ENCODE measurements at places on chromosomes 4 and X.

GRCh38 chr4:95869961-95870500 is 30.1 kb downstream of the PDHA2 start:
- H3K27ac ChIP-seq, result no peak overlapping the region
- no peaks in the 10 kb centered on the region for H3K27me3 ChIP-seq
- DNase-seq, result no peak
- H3K4me3 ChIP-seq, result no peak overlapping the region
- no peaks in the 10 kb centered on the region for H3K4me1 ChIP-seq
- no peaks in the 10 kb centered on the region for H3K36me3 ChIP-seq

- H3K27ac ChIP-seq, result no peak overlapping the region
- no peak overlapping the region for H3K4me3 ChIP-seq
- no peaks in the 10 kb centered on the region for H3K27me3 ChIP-seq
Measured at GRCh38 chr4:7540654-7541413, 106.1 kb upstream of the PSAPL1 start.

- peak overlapping the region; percentile 80 for H3K27ac ChIP-seq
- peaks cover 59% of the 10 kb centered on the region for H3K4me1 ChIP-seq
- H3K27me3 ChIP-seq, result no peaks in the 10 kb centered on the region
Measured at GRCh38 chrX:45710081-45710801, 509.6 kb upstream of the DIPK2B start.

DNA sequence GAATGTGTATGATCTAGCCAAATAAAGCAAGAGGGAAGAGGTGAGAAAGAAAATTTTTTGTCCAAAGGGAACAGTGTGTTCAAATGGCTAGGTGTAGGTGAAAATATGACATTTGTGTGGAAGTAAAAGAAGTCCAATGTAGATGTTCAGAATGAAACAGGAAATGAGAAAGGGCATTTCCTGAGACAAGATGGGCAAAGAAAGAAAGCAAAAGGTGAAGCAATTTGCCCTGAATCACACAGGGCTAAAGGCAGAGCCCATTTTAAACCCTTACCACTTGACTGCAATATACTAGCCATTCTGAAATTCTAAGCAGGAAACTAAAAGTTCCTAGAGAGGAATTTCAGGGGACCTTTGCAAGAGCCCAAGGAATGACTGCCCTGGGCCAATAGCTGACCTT is 36.0 kb downstream of the CLOCK start:
- H3K36me3 ChIP-seq, result peaks cover 6% of the 10 kb centered on the region
- H3K4me1 ChIP-seq, result peaks cover 19% of the 10 kb centered on the region
- no peaks in the 10 kb centered on the region for H3K27me3 ChIP-seq
- DNase-seq, result no peak
- H3K4me3 ChIP-seq, result no peak overlapping the region

- no peaks in the 10 kb centered on the region for H3K36me3 ChIP-seq
- DNase-seq, result no peak
- H3K4me1 ChIP-seq, result no peaks in the 10 kb centered on the region
- no peaks in the 10 kb centered on the region for H3K27me3 ChIP-seq
Measured at GRCh38 chr4:44421330-44422065, 27.1 kb downstream of the KCTD8 start.

GRCh38 chr4:158540125-158540907 is 18.6 kb downstream of the RXFP1 start:
- no peak overlapping the region for H3K4me3 ChIP-seq
- no peak for DNase-seq
- no peaks in the 10 kb centered on the region for H3K36me3 ChIP-seq
- peaks cover 4% of the 10 kb centered on the region for H3K27me3 ChIP-seq
- peaks cover under 1% of the 10 kb centered on the region for H3K4me1 ChIP-seq

GRCh38 chr4:123405267-123405865 is 8.8 kb downstream of the SPRY1 start:
- no peak overlapping the region for H3K27ac ChIP-seq
- H3K4me1 ChIP-seq, result peaks cover 44% of the 10 kb centered on the region
- peak overlapping the region; percentile 34 for H3K4me3 ChIP-seq
- peaks cover 56% of the 10 kb centered on the region for H3K36me3 ChIP-seq
- H3K27me3 ChIP-seq, result no peaks in the 10 kb centered on the region

DNA sequence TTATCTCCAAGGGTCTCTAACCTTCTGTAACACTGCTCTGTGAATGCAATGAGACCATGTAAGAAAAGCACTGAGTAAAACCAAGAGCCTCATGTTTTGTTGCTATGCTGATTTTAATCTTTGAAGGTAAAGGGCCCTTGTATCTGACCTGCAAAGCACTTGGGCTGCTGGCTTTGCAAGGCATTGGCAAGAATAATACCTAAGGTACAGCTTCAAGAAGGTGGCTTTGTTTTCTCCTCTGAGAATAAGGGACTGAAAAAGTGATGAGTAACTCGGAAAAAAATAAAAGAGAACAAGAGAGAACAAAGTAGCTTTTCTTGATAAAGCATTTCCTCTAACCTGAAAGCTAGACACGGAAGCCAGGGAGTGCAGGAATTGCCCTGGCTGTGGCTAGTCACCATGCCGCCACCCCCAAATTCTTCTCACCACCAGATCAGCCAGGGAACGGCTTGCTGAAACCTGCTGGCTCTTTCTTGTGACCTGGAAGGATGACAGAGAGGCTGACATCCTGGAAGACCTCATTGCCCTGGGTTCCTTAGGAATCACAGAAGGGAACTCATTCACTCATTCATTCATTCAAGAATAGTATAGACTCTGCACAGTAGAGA is 41.8 kb upstream of the HS3ST1 start:
- peaks cover 36% of the 10 kb centered on the region for H3K4me1 ChIP-seq
- no peaks in the 10 kb centered on the region for H3K36me3 ChIP-seq
- peak; percentile 11 for DNase-seq
- no peak overlapping the region for H3K4me3 ChIP-seq
- H3K27me3 ChIP-seq, result no peaks in the 10 kb centered on the region

- H3K27ac ChIP-seq, result peak overlapping the region; percentile 86
- DNase-seq, result no peak
- peaks cover 11% of the 10 kb centered on the region for H3K36me3 ChIP-seq
- no peak overlapping the region for H3K4me3 ChIP-seq
- peaks cover 51% of the 10 kb centered on the region for H3K4me1 ChIP-seq
Measured at GRCh38 chr4:101157415-101158133, 189.8 kb downstream of the PPP3CA start.

GRCh38 chr4:146214238-146214637 is at the start of gene REELD1:
REELD1 (plus strand) TSS chr4:146214538; CDS start chr4:146216953, 2,415 bp downstream.
- no peak within 1 kb of the TSS for H3K4me3 ChIP-seq
- no peaks in the 10 kb centered on the region for H3K36me3 ChIP-seq
- no peak within 1 kb of the TSS for H3K27ac ChIP-seq
- no peaks in the 10 kb centered on the region for H3K4me1 ChIP-seq
- DNase-seq, result no peak

DNA sequence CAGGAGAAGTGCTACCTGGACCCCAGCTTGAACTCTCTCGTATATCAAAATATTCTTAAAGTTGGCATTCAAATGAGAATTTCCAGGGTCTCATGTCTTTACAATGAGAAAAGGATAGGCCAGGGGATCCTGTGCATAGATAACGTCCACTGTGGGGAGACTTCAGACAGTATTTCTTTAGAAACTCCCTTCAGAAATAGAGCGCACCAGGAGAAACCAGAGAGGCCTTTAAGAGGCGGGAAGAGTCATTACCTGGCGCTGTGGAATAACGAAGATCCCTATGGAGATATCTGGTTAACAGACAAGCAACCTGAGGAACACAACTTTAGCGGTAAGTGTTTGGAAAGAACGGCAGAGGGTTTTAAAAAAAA is 600 bp downstream of the RADX start:
- H3K4me3 ChIP-seq, result peak overlapping the region; percentile 79
- H3K4me1 ChIP-seq, result peaks cover 16% of the 10 kb centered on the region
- DNase-seq, result no peak
- peak overlapping the region; percentile 85 for H3K27ac ChIP-seq
- H3K27me3 ChIP-seq, result no peaks in the 10 kb centered on the region

GRCh38 chr4:145435646-145436045 is 46.0 kb upstream of the SMAD1 start:
- no peak for DNase-seq
- no peak overlapping the region for H3K27ac ChIP-seq
- H3K27me3 ChIP-seq, result peaks cover 18% of the 10 kb centered on the region
- H3K4me3 ChIP-seq, result no peak overlapping the region

- H3K27ac ChIP-seq, result no peak overlapping the region
- H3K36me3 ChIP-seq, result no peaks in the 10 kb centered on the region
- no peak for DNase-seq
- no peak overlapping the region for H3K4me3 ChIP-seq
Measured at GRCh38 chr4:147368948-147369347, 111.9 kb upstream of the EDNRA start.

DNA sequence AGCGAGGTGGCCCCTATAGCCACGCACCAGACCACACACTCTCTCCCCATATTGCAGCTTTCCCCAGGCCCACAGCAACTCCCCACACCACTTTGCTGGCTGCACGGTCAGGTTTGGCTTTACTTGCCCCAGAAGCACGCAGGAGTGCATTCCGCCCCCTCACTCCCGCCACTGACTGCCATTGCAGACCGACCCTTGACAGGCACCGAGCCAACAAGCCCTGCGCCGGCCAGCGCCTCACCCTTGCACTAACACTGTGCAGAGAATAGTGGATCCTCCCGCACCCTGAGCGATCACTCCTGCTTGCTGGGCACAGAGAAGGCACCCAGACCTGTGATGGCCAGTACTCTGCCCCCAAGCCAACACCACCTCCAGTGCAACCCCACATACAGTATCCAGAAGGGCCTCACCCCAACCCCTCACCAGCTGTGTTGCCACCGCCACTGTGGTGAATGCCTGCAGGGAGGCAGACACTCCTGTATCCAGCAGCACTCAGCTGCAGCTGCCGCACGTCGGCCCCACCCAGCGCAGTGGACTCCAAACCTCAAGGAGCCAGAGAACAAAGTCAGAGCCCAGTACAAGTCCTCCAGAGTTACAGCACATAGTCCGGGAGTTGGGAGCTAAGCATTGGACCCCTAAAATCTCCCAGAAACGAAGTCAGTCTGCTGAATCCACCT is 28.6 kb upstream of the DIAPH2 start:
- H3K27ac ChIP-seq, result no peak overlapping the region
- no peaks in the 10 kb centered on the region for H3K4me1 ChIP-seq
- no peak overlapping the region for H3K4me3 ChIP-seq
- DNase-seq, result no peak
- no peaks in the 10 kb centered on the region for H3K36me3 ChIP-seq
- H3K27me3 ChIP-seq, result no peaks in the 10 kb centered on the region

GRCh38 chr4:25441519-25442117 is 64.6 kb downstream of the ANAPC4 start:
- H3K4me1 ChIP-seq, result no peaks in the 10 kb centered on the region
- H3K36me3 ChIP-seq, result no peaks in the 10 kb centered on the region
- DNase-seq, result peak; percentile 41
- H3K27me3 ChIP-seq, result no peaks in the 10 kb centered on the region
- no peak overlapping the region for H3K4me3 ChIP-seq

- H3K36me3 ChIP-seq, result no peaks in the 10 kb centered on the region
- no peak overlapping the region for H3K27ac ChIP-seq
- no peaks in the 10 kb centered on the region for H3K4me1 ChIP-seq
Measured at GRCh38 chr4:184955636-184956035, 62.7 kb upstream of the HELT start.

DNA sequence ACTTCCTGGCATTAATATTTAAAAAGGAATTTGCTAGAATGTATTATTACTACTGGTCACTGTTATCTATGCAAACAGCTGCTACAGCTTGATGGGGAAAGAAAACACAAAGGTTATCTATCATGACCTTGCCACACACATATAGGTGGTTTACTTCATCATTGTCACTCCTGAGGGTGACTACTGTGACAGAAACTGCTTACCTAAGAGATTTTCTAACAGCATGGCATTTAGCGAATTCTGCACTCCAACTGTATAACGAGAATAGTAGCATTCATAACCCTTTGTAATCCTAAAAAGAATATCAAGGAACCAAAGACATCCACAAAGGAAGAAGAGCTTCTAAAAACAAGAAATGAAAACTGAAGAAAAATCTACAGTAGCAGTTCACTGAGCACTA is 74.6 kb upstream of the SPOCK3 start:
- no peaks in the 10 kb centered on the region for H3K4me1 ChIP-seq
- no peaks in the 10 kb centered on the region for H3K27me3 ChIP-seq
- no peak overlapping the region for H3K4me3 ChIP-seq
- no peaks in the 10 kb centered on the region for H3K36me3 ChIP-seq
- DNase-seq, result no peak

- no peak for DNase-seq
- no peaks in the 10 kb centered on the region for H3K36me3 ChIP-seq
- no peaks in the 10 kb centered on the region for H3K4me1 ChIP-seq
- H3K4me3 ChIP-seq, result no peak overlapping the region
- H3K27me3 ChIP-seq, result no peaks in the 10 kb centered on the region
Measured at GRCh38 chr4:189547559-189547958, 393.1 kb upstream of the FRG1 start.

- H3K27me3 ChIP-seq, result no peaks in the 10 kb centered on the region
- no peaks in the 10 kb centered on the region for H3K36me3 ChIP-seq
- no peak overlapping the region for H3K4me3 ChIP-seq
Measured at GRCh38 chr4:89482251-89482650, 174.7 kb upstream of the GPRIN3 start.

GRCh38 chr4:154078504-154079350 is 289.8 kb upstream of the SFRP2 start:
- no peak overlapping the region for H3K4me3 ChIP-seq
- no peak overlapping the region for H3K27ac ChIP-seq
- no peaks in the 10 kb centered on the region for H3K36me3 ChIP-seq
- H3K27me3 ChIP-seq, result peaks cover 10% of the 10 kb centered on the region
